Fibroblast of skin of left quadriceps (primary cell): ENCODE measurements at places on chromosomes 1 and 21.

- DNase-seq, result peak; percentile 7
Measured at GRCh38 chr1:103416681-103417286, 108.7 kb upstream of the RNPC3 start.

- DNase-seq, result no peak
Measured at GRCh38 chr1:109133002-109133706, 19.2 kb downstream of the ELAPOR1 start.

GRCh38 chr21:40466893-40467483 lies 380.0 kb downstream of the DSCAM start:
- DNase-seq, result peak; percentile 13

GRCh38 chr1:244383278-244383884 lies 68.3 kb downstream of the ADSS2 start:
- DNase-seq, result no peak

DNA sequence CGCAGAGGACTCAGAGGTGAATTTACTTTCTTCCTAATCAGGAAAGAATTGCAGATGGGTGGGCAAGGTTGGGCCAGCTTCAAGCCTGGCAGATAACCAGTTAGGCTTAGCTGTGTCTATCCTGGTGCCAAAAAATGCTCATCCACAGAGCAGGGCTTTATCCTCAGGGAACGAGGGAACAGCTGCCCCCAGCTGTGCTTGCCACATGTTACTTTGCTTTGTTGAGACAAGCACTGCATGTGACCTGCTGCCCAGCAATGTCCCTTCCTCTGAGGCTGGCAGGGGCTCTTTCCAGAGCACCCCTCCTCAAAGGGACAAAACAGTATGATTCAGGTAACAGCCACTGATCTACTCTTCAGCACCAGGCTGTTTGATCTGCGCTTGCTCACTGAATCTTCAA lies 505.1 kb upstream of the USP24 start:
- DNase-seq, result no peak
